ENCODE measurements at places on chromosomes 12 and 14.

GRCh38 chr12:46150735-46151134, 118.1 kb downstream of the SLC38A1 start:
- no peak for DNase-seq

DNA sequence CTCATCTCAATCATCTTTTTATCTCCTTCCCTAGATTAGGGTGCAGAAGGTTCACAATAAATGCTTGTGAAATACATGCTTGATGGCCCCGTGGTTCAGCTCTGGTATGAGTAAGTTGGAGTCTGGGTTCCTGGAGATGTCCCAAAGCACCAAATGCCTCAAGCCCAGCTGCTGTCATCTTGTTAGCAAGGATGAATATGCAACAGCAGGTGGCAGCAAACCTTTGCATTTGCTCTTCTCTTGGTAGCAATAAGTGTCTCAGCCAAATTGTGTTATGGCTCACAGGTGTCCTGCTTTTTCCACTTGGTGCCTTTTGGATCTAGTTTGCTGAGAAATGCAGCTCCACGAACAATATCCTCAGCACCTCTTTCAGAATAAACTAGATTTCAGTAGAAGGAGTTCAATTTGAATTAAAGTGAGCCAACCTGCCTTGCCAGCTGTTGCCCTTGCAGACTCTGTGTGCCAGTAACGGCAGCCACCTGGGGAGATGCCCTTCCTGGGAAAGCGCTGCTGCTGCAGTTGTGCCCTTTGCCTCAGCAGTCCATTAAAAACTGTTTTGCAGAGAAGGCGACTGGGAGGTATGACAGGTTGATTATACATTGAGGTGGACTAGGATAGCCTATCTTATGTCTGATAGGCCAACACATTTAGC, 417.3 kb downstream of the SNAPC1 start:
- DNase-seq: no peak

GRCh38 chr12:82803201-82803600, 116.5 kb downstream of the TMTC2 start:
- no peak for DNase-seq

GRCh38 chr12:38838056-38838850, 67.1 kb downstream of the CPNE8 start:
- DNase-seq: no peak

DNA sequence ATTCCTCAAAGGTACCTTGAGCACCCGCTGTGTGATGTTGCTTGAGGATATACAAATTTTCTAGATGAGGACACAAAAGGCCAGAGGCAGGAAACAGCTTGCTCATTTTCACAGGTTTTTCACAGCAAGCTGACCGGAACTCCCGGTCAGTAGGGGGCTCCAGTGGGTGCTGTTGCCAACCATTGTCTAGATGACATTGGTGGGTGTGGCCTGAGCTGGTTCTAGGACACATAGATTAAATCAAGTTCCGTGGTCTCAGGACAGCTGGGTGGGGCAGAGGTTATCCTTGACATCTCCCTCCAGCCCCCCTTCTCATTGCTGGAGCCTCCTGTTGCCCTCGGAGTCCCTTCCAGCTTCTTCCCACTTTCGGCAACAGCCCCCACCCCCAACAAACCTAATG, 153.6 kb upstream of the FKBP4 start:
- DNase-seq: no peak

- DNase-seq: no peak
These were observed 12.8 kb downstream of the LRCOL1 start for GRCh38 chr12:132597333-132598316.
